ENCODE measurements at places on chromosomes 12 and 14.

DNA sequence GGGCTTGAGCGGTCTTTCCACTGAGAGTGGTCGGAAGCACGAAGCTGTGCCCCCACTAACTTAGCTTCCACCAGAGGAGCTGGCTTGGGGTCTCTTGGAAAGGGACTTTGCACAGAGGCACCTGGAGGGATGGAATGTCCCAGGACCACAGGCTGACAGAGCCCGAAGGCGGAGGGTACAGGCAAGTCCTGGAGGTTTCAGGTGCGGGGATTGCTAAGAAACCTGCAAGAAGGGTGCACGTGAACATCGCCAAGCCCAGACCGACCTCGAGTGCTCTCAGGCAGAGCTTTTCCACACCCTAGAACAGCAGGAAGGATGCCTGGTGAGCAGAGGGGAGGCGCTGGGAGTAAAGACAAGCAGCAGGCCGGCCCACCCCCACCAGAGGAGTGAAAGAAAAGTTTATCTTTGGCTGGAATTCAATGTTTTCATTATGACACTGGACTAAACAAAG is 61.6 kb downstream of the SERPINA3 start:
- DNase-seq, result no peak

GRCh38 chr14:96723946-96724345 is 73.2 kb upstream of the VRK1 start:
- no peak for DNase-seq

GRCh38 chr14:88106377-88106776 is 101.4 kb downstream of the GPR65 start:
- no peak for DNase-seq

- DNase-seq, result no peak
Measured at GRCh38 chr14:92954933-92955332, 32.0 kb downstream of the CHGA start.

DNA sequence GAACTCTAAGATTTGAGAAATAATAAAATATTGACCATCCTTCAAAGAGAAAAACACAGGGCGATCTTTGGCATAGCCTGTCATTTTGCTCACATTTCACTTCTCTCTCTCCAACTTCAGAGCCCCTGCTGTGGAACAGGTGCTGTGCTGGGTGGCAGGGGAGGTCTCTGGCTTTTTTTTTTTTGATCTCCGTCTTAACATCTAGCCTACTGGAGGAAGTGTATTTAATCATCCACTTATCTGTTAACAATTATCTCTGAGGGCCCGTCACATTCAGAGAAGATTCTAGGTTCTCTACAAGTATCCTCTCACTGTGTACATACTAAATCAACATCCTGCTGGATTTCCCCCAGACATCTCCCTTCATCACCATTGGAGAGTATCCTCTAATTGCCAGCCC is 34.1 kb downstream of the CHST11 start:
- no peak for DNase-seq

DNA sequence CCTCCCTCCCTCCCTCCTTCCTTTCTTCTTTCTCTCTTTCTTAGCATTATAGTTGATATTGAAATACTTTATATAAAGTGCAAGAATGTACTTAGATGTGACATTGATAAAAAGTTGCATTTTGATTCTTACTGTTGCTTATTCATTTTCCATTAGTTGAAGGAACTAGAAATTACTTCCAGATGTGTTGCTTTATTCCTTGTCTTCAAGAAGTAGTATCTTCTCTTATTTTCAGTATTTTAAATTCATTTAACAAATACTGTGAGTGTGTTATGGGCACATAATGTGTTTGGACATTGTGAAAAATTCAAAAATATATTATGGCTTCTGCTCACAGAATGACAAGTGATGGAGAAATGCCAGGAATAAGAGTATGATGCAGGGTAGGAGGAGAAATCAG is 45.6 kb downstream of the TRMT5 start:
- no peak for DNase-seq

- DNase-seq, result no peak
Measured at GRCh38 chr14:36014236-36014635, 162.3 kb downstream of the PTCSC3 start.

- no peak for DNase-seq
Measured at GRCh38 chr12:71973687-71974086, 35.0 kb downstream of the TPH2 start.

Measured in tibial artery (tissue), 4 donors.